ENCODE measurements at places on chromosomes 6 and 20. TPM values are rescaled to one million over a fixed set of nuclear protein-coding genes. Genes with fewer than 3 reads are reported as not detected.

- DNase-seq, result no peak
Observed at GRCh38 chr20:62643521-62644043, 1.3 kb downstream of the SLCO4A1 start.

The E2F1 gene
- 20.7 TPM for total RNA-seq

- no peak for DNase-seq
Observed at GRCh38 chr6:65760285-65760684, 53.3 kb upstream of the EYS start.

The TMEM170B gene
- 5.2 TPM for total RNA-seq

- no peak for DNase-seq
Observed at GRCh38 chr6:3627501-3627900, 124.0 kb downstream of the PXDC1 start.

The PRSS35 gene
- not detected for total RNA-seq

DNA sequence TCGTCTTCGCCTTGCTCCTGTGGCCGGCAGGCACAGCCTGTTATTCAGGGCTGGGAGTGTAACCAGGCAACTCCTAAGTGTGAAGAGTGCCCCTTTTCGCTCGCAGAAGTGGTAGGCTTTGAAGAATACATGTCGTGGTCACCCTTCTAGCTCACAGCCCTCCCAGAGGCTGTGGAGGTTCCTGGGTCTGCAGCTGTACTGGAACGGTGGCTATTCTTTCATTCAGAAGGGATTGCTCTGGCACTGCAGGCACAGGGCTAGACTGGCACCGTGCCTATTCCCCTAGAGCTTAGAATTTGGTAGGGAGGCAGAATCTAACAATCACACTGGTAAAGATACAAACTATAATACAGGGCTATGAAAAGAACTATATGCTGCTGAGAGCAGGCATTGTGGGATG lies 1.1 kb upstream of the SRSF12 start:
- DNase-seq, result no peak

DNA sequence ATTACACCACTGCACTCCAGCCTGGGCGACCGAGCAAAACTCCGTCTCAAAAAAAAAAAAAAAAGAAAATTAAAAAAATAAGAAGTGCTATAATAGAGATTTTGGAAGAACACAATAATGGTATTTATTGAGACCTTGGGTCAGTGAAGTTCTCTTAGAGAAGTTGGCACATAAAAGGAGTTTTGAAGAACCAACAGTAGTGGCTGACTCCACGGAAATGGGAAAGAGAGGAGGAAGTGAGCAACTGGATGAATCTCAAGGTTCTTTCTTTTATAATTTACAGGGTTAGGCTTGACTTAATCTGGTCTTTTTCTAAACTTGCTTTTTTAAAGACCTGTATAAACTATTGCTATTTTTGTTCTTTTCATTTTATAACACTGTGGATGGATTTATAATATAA lies 52.8 kb downstream of the TOMM6 start:
- DNase-seq, result no peak

- no peak for DNase-seq
Observed at GRCh38 chr6:17397764-17398194, 4.4 kb downstream of the CAP2 start.

DNA sequence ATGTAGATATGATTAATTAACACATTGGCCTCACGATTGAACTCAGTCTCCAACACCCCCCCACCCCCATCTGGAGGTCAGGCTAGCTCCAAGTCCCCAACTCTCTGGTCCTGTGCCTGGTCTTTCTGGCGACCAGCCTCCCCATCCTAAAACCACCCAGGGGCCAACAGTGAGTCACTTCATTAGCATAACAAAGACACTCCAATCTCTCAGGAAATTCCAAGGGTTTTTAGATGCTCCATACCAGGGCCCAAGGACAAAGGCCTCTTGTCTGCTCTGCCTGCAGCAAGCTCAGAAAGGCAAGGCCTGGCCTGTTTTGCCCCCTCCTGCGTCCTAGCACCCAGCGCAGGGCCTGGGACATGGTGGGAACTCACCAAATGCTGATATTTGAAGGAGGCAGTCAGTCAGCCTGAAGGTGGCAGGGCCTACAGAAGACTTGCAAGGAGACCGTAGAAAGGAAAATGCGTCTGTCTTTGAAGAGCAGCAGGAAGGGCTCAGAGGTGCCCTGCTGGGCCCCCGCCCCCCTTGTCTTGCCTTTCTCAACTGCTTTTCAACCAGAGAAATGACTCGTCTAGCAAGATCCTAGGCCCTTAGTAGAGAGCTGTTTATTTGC lies 184.7 kb downstream of the CDH4 start:
- peak; percentile 95 for DNase-seq

- DNase-seq, result no peak
Observed at GRCh38 chr20:49753133-49753532, 39.5 kb upstream of the B4GALT5 start.

- DNase-seq, result no peak
Observed at GRCh38 chr6:68368845-68369244, 266.2 kb upstream of the ADGRB3 start.

The PHF1 gene
- 14.3 TPM for total RNA-seq

DNA sequence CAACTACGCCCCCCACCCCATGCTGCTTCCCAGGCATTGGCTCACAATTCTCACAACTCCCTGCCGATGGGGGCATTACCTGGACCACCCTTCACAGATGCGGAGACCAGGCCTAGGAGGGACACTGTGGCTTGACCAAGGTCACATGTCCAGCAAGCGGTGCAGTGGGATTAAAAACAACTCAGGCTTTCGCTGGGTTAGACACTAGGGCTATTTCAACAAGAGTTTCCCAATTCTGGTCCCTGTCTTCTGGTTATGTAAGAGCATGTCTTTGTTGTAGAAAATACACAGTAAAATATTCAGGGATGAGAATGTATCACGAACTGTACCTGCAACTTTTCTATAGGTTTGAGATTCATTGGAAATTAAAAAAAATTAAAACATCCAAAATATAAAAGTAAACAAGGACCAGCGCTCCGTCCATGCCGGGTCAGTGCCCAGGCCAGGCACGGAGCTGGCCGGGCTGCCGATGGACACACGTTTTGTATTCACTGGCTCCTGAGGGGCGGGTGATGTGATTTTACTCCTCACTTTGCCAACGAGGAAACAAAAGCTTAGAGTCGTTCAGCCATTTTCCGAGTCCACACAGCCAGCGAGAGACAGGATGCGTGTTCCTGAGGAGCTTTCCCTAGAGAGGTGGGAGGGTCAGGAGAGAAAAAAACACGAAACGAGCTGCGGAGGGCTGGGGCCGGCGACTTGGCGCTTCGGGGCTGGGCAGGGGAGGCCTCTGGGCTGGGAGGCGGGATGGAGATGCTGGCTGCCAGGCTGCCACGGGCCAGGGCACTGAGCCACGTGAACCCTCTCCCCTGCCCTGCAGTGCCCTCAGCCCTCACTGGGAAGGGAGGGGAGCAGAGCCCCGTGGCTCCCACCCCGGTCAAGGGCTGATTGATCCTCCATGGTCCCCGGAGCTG lies 17.1 kb upstream of the VSTM2L start:
- DNase-seq, result no peak

GRCh38 chr6:41618598-41618997 lies 19.7 kb upstream of the MDFI start:
- no peak for DNase-seq

GRCh38 chr20:14896569-14896968 lies 559.2 kb upstream of the FLRT3 start:
- DNase-seq, result no peak

DNA sequence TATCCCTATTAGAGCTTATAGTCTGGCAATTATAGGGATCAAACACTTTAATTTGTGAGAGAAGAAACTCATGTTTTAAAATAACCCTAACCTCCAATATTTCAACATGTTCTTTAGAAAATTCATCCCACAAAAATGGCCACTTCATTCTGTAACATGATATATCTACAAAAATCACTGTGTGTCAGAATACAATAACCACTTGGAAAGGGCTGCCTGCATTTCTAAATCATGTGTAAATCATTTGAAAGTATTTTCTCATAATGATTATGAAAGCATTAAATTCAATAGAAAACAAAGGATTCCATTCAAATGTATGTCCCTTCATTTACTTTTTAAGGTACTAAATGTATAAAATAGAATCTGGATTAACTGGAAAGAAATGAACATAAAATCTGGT lies 101.4 kb upstream of the NHSL1 start:
- no peak for DNase-seq

GRCh38 chr20:51221791-51222408 lies 199.0 kb upstream of the KCNG1 start:
- DNase-seq, result peak; percentile 12

The APCDD1L gene
- 2.8 TPM for total RNA-seq

- no peak for DNase-seq
Observed at GRCh38 chr20:21968486-21968885, 263.0 kb downstream of the PAX1 start.

GRCh38 chr20:24991897-24992486 lies 559 bp downstream of the APMAP start:
- peak; percentile 29 for DNase-seq

The YIPF3 gene
- total RNA-seq, result 127 TPM

All from Daoy (cell line).